H4 (cell line): ENCODE measurements at places on chromosomes 1 and 21.

DNA sequence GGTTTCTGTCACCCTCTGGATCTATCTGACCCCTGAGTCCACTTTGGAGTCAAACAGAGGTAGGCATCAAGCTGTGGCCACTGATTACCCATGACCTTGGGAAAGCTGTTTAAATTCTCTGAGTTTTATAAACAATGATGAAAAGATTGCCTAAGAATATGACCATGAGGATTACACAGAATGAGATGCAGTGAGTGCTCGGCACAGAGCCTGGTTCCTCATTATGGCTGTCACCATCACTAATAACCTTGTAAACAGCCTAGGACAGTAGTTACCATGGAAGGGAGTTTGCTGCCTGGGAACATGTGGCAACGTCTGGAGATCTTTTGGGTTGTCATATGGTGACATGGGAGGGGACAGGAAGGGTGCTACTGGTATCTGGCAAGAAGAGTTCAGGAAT, 248.3 kb upstream of the KAZN start:
- no peak for DNase-seq

GRCh38 chr1:161902182-161902581, 121.5 kb downstream of the OLFML2B start:
- DNase-seq, result no peak

GRCh38 chr1:36884801-36885200, 149.5 kb downstream of the GRIK3 start:
- no peak for DNase-seq

GRCh38 chr1:212555426-212555825, 53.1 kb upstream of the ATF3 start:
- DNase-seq, result no peak

DNA sequence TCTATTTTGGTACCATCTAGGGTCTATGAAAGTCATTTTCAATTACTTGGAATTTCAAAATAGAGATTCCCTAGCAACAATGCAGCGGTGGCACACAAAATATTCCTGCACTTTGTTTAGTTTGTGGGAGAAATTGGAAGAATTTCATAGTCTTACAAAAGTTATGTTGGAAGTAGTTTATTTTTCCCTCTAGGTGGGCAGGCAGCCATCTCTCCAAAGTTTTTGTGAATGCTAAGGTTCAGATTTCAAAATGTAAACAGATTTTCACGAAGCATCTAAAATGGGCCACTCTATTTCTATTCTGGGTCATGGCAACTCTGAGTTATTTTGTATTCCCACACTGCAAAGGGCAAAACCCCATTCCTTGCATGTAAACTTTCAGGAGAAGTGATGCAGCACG, 8.0 kb downstream of the SMCP start:
- peak; percentile 35 for DNase-seq

- no peak for DNase-seq
Measured at GRCh38 chr1:38190983-38191382, 144.4 kb upstream of the POU3F1 start.

DNA sequence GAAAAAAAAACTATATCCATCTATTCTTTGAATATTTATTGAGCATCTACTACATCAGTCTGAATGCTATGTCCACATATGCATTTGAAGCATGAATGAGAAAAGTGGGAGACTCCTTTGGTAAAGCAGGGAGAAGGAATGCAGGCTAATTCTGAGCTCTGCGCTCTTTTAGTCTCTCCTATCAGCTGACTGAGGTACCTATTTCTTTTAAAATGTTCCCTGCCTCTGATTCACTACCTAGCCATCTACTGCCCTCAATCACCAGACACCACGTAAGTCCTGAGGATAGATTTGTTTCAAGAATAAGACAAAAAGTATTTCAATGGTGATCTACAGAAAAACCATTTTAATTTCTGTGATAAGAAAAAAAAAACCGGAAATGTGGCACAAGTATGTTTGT, 3.8 kb upstream of the RGS13 start:
- no peak for DNase-seq

DNA sequence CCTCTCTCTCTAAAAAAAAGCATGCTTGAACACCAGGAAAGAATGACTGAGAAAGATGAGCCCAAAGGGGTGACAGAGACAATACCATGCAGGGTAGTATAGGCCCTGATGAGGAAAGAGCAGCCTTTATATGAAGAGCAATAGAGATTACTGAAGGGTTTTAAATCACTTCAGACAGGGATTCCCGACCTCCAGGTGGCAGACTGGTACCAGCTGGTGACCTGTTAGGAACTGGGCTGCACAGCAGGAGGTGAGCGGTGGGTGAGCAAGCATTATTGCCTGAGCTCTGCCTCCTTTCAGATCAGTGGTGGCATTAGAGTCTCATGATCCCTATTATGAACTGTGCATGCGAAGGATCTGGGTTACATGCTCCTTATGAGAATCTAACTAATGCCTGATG, 30.8 kb upstream of the GTF2B start:
- no peak for DNase-seq

GRCh38 chr1:14827870-14828269, 229.4 kb downstream of the KAZN start:
- no peak for DNase-seq
